ENCODE measurements at places on chromosomes 4 and X.

DNA sequence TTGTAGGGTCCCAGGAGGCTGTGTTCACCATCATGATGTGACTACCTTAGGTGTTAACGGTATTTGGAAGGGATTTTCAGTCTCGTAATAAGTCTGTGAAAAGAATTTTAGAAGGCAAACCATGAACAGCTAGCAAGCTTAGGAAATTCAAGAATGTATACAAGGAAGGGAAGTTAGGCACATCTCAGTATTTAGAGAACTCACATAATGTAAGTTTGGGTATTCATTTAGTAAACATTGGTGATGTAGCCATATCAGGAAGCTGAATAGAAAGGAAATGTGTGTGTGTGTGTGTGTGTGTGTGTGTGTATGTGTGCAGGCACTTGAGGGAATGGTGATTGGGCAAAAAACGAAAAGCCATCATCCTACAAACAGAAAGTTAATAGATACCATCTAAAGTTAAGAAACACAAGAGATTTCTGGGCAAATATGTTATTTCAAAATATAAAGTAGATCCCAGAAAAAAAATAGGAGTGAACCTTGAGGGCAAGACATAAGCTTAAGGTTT, 34.7 kb upstream of the PRKX start:
- DNase-seq = no peak

DNA sequence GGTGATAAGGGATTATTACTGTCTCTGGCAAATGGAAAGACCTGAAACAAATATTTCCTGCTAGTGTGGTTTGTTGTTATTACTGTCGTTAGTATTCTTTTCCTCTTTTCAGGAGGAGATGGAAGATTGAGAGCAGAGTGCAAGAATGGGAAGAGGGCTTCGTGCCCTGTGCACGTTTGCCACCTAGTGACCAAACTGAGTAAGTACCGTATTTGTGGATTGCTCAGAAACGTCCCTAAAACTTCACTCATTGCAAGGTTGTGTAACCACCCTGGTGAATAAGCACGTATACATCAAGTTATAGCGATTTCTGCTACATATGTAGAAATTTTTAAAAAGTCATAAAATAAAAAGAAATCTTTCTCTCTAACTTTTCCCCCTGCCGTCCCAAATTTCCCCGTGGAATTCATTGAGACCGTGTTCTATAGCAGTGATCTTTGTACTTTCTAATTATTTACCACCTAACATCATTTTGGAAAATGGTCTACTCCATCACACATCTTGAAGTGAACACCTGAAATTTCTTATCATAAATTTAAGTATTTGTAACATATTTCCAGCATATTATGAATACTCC, 24.3 kb downstream of the LINC00632 start:
- DNase-seq = no peak

DNA sequence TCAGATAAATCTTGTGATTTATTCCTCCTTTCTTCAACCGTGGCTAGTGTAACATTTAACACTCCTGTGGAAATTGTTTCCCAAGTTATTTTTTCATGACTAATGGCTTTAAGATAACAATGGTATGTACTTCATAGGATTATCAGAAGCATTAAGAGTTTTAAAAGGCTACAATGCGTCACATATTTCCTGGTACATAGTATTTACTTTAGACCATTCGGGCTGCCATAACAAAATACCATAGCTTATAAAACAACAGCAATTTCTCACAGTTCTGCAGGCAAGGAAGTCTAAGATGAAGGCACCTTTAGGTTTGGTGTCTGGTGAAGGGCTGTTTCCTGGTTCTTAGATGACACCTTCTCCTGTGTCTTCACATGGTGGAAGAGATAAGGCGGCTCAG, 158.6 kb downstream of the PAPSS1 start:
- no peak for DNase-seq

- no peak for DNase-seq
Measured at GRCh38 chrX:49041744-49042580, 1.2 kb downstream of the TFE3 start.
